Activated CD8-positive, alpha-beta T cell treated with anti-CD3 and anti-CD28 coated beads, Interleukin-2, amount 10 ng/mL, durations not matched to agents 7 days and 5 days (primary cell): ENCODE measurements at places on chromosomes 7 and 10. TPM values are rescaled to one million over a fixed set of nuclear protein-coding genes. Genes with fewer than 3 reads are reported as not detected.
A peak's percentile ranks its signal among the peaks of the same experiment; 100 is the strongest.

GRCh38 chr10:52906046-52906445 is 133.5 kb upstream of the MBL2 start:
- H3K36me3 ChIP-seq, result no peaks in the 10 kb centered on the region
- no peaks in the 10 kb centered on the region for H3K4me1 ChIP-seq
- H3K27ac ChIP-seq, result no peak overlapping the region
- no peak for DNase-seq
- no peak overlapping the region for H3K4me3 ChIP-seq

ADAP1 gene
- total RNA-seq, result 24.2 TPM

- H3K27ac ChIP-seq, result no peak overlapping the region
- no peak overlapping the region for H3K4me3 ChIP-seq
- H3K36me3 ChIP-seq, result no peaks in the 10 kb centered on the region
- H3K27me3 ChIP-seq, result peaks cover 21% of the 10 kb centered on the region
These were observed 98.6 kb upstream of the SVIL start for GRCh38 chr10:29733323-29733722.

TDRD1 gene
- total RNA-seq, result not detected

GRCh38 chr7:142799437-142799835 is 28.7 kb downstream of the PRSS2 start:
- peaks cover 86% of the 10 kb centered on the region for H3K36me3 ChIP-seq
- H3K27ac ChIP-seq, result peak overlapping the region; percentile 99
- peak; percentile 29 for DNase-seq
- H3K27me3 ChIP-seq, result no peaks in the 10 kb centered on the region
- peak overlapping the region; percentile 90 for H3K4me3 ChIP-seq

DNA sequence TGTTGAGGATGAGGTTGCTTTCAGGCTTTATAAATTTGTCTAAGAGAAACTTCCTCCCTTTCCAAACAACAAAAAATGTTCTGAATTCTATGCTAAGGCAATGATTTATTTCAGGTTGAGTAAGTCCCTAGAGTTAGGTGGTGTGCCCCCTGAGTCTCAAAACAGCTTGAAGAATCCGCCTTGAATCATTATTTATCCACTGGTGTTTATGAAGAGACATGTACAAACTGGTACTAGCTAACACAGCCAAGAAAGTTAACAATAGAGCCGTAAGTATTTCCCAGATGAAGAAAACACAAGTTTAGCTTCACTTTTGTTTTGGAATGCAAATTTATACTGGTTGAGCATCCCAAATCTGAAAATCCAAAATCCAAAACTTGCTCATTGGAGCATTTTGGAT is 66.2 kb upstream of the SRPK2 start:
- no peaks in the 10 kb centered on the region for H3K4me1 ChIP-seq
- DNase-seq, result no peak
- no peaks in the 10 kb centered on the region for H3K27me3 ChIP-seq
- no peak overlapping the region for H3K27ac ChIP-seq
- peaks cover 11% of the 10 kb centered on the region for H3K36me3 ChIP-seq

DNA sequence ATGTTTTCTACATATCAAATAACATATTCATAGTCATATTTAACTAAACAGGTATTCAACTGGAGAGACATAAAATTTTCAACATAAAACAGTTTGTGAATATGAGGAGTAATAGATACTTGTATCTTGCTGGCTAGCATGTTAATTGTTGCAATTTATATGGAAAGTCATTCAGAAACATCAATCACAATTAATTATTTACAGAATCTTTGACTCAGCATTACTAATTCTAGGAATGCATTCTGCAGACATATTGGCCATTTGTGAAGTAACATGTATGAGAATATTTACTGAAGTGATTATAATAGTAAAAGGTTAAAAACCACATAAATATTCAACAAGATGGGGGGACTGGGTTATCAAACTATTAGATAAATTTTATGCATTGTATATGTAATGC is 203.7 kb downstream of the TSPAN12 start:
- no peaks in the 10 kb centered on the region for H3K27me3 ChIP-seq
- H3K36me3 ChIP-seq, result no peaks in the 10 kb centered on the region
- no peak overlapping the region for H3K4me3 ChIP-seq
- DNase-seq, result no peak
- no peaks in the 10 kb centered on the region for H3K4me1 ChIP-seq
